Cardiac fibroblast (primary cell): ENCODE measurements at places on chromosomes 2 and 18.

- no peak for DNase-seq
These were observed 344.4 kb upstream of the SLC39A10 start for GRCh38 chr2:195312662-195313061.

DNA sequence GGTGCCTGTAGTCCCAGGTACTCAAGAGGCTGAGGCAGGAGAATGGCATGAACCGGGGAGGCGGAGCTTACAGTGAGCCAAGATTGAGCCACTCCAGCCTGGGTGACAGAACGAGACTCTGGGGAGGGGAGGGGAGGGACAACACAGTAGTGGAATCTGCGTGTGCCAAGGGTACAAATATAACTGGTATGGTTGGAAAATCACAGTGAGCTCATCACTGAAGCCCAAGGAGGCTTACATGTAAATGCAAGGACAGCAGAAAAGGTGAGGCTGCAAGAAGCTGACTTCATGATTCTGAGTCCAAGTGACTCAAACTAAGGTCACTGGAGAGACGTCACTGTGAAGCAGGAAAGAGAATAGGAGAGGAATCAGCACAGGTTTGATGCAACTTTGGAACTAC lies 9.2 kb downstream of the SEPTIN10 start:
- DNase-seq, result peak; percentile 37

- no peak for DNase-seq
These were observed 55.9 kb downstream of the TRPM8 start for GRCh38 chr2:233972941-233973575.

GRCh38 chr2:231934441-231935206 lies 8.4 kb upstream of the NPPC start:
- no peak for DNase-seq

GRCh38 chr2:9914384-9915065 lies 37.0 kb upstream of the GRHL1 start:
- DNase-seq, result peak; percentile 83

DNA sequence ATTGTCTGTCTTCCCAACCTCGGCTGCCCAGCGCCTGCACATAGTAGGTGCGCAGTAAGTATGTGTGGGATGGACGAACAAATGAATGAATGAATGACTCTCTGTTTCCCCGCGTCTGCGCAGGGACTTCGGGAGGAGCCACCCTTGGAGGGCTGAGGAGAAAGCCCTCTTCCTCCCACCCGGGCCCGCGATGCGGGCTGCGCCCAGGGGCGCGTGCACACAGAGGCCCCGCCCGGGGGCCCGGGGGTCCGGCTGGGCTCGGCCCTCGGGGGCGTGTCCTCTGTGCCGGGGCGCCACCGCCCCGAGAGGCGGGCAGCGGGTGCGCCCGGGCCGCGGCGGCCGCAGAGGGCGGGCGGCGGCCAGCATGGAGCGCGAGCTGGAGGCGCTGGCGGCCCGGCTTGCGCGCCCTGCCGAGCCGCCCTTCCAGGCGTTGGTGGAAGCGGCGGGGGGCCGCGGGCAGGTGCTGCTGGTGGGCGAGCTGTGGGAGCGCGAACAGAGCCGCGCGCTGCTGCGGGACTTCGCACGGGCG lies at the start of gene C2orf72:
C2orf72 (plus strand) TSS at position 322 of the 529 bp plus-strand sequence; CDS start at position 365, 43 bp downstream.
- DNase-seq, result no peak

DNA sequence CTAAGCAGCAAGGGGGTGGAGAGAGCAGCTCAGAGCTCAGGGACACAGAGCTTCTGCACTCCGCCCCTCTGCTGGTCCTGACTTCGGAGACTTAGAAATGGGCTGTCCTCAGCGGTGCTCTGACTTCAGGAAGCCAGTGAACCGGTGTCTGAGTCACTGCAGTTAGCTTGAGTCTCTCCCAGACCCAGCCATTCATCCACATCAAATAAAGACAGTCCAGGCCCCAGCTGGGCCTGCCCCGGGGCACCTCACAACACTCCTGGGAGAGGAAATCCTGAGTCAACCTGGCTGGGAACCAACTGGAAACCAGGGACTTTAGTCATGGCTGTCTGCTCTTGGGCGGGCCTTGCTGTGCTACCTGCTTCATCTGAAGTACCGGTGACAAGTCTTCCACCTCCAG lies 5.4 kb upstream of the ITGB6 start:
- DNase-seq, result peak; percentile 83

GRCh38 chr18:41928581-41928980 lies 26.5 kb upstream of the PIK3C3 start:
- DNase-seq, result no peak

GRCh38 chr2:149924028-149924427 lies 336.5 kb upstream of the MMADHC start:
- DNase-seq, result peak; percentile 58

GRCh38 chr18:48580782-48581181 lies 42.0 kb downstream of the CTIF start:
- DNase-seq, result no peak

DNA sequence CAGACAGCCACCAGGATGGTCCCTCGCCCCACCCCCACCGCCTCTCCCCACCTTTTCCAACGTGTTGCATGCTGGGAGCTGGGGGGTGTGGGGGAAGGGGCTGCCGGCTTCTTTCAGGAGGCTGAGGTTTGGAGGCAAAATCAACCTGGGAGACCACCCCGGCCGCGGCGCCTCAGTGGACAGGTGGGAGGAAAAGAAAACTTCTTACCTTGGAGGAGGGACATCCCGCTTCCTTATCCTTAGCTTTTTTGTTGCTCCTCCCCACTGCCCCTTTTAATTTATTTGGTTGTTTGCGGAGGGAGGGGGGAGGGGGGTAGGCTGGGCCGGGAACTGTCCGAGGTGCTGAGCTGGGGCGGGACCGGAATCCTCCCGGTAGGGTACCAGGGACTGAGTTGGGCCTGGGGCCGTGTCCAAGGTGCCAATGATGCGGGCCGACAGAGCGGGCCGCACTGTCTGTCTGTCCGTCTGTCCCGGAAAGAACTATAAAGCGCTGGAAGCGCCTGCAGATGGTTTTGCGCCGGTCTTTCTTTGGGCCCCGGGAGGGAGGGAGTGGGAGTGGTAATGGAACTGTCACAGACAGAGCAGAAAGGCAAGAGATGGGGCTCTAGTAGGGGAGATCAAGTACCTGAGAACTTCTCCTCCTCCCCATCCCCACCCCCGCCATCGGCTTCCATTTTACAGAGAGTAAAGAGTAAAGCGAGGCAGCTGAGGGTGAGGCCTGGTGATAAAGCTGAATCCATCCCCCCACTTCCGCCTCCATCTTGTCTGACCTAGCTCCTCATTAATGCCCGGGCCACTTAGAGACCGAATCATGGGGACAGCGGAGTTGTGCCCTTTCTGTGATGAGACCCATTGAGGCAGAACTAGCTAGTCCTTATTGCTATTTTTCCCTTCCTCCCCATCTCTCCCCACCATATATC lies 2.4 kb downstream of the CDK5R2 start:
- DNase-seq, result no peak

- peak; percentile 66 for DNase-seq
These were observed 26.7 kb downstream of the AGPS start for GRCh38 chr2:177419274-177419673.

GRCh38 chr2:182435754-182436153 lies 8.9 kb upstream of the PDE1A start:
- peak; percentile 60 for DNase-seq

DNA sequence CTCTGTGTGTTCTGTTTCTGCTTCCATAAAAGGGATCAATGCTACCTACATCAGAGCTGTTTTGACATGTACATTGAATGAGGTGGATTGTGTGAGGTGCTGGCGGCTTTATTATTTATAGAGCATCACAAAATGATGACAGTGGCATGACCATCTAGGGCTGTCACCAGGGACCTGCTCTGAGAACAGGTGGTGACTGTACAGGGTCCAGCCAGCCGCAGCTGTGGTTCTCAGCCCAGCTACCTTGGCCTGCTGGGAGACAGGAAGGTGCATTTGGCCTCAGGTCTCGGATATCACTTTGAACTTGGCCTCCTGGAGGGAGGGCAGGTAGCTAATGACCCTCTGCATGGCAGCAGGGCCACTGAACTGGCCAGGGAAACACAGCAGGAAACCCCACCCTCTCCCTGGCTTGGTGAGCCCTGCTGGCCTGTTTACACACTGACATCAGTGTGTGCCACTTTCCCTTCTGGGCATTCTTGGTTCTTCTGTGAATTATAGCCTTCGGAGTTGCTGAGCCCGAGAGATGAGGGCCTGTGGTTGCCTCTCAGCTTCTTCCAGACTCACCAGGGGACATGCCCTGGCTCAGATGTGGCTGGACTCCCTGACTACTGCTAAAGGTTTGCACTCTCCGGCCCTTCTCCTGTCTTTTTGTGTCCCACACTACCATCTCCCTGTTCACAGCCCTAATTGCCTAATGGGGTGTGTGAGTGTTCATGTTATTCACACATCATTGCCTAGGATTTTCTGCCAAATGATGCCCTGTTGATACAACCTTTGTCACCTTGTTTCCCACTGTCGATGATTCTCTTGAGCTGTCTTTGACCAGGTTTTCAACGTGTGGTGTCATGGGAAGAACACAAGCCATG lies 109.2 kb upstream of the RAB12 start:
- DNase-seq, result no peak

DNA sequence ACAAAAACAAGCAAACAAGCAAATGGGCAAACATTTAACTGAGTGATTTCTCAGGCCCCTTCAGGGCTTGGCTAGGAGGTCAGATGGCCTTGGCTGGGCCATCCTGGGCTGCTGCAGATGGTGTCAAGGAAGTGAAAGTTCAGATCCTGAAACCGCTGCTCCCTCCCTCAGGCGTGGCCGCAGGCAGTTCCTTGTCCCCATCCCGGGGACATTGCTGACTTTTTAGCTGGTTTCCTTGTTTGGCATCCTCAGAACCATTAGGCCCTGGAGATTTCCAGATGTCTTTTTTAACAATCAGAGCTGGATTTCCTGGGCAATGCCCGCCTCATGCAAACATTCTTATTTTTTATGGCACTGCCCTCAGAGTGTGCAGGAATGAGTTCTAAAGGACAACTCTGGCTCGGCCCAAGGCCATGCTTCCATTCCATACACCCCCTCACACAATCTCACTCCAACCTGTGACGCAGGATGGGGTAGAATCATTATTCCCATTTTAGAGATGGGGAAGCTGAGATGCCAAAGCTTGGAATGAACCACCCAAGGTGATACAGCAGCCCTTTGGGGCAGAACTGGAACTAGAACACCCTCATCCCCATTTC lies 86.1 kb upstream of the ZCCHC2 start:
- no peak for DNase-seq

DNA sequence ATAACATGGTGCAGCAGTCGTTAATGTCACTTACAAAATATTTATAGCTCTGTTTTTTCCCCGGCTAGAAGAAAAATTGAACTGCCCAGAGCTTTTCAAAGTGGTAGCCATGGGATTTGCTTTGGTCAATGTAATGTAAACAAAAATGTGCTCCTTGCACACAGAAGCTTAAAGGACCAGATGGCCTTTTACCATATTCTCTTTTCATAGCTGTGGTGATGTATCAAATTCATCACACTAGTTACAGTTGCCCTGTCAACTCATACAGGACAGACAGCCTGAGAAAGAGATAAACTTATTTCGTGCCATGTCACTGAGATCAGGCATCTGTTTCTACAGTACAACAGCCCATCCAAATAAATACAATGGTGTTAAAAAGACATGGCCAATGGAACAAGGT lies 368.1 kb upstream of the CDH19 start:
- no peak for DNase-seq

DNA sequence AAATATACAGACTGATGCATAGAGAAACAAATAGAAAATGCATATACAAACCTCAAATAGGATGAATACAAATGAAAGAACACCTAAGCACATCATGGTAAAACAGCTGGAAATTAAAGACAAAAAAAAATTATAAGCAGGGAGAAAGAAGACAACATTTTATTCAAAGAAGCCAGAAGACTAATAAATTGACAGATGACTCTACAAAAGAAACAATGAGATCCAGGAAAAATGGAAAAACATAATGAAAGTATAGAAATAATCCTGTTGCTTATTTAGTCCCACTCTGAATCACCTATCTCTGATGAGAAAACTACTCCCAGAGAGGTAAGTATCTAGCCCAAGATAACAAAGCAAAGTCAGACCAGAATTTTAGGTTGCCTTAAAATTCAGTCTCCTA lies 143.4 kb downstream of the RBM43 start:
- no peak for DNase-seq

DNA sequence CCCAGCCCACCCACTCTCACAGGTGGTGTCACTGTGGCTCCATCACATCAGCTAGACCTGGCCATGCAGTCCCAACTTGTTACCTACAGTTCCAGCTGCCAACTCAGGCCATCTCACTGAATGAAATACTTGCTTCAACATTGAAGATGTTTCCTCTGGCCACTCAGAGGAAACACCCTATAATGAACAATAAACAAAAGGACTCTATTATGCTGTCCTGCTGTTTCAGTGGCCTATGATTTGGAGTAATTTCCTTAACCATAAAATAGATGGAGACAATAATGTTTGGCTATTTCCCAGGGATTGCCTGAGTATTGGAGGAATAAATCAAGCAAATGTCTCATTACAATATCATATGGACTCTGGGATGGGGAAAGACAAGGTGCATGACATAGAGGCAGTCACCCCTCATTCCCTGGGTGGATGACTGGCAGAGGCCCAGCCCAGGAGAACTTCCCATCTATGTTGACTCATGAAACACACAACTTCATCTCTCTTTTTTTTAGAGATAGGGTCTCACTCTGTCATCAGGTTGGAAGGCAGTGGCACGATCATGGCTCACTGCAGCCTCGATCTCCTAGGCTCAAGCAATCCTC lies 134.4 kb downstream of the TGIF1 start:
- DNase-seq, result no peak

GRCh38 chr2:29706171-29706720 lies 215.1 kb downstream of the ALK start:
- DNase-seq, result no peak

- peak; percentile 43 for DNase-seq
These were observed 147.6 kb downstream of the THADA start for GRCh38 chr2:43448011-43448821.

DNA sequence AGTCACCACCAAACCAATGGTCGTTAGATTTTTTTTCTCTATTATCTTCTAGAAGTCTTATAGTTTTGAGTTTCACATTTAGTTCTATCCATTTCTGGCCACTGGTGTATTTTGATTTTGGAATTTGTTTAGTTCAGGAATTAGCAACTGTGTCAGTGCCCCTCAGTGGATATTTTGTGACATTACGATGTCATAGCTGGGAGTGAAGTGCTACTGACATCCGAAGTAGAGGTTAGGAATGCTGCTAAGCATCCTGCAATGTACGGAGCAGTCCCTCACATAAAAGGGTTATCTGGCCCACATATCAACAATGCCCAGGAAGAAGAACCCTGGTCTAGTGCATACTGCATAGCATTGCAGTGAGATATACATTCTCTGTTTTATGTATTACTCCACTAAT lies 157.4 kb upstream of the RGPD4 start:
- DNase-seq, result peak; percentile 65

DNA sequence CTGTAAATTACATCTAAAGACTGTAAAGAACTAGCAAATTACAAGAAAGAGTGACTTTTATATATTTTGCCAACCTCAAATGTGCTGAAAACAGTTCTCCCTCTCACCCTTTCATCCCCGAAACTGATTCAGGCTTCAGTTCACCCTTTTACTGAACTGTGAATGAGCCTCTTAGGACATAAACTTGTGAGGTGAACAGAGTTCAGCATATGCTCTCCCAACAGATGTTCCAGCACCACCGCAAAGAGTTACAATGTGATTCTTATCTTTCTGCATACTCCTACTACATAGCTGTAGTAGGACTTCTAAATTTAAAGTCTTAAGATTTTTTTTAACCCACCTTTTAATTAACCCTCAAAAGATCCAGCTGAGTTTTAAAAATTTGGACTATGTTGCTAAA lies 1.2 kb upstream of the ZCCHC2 start:
- peak; percentile 13 for DNase-seq

- no peak for DNase-seq
These were observed 129.3 kb upstream of the STON1 start for GRCh38 chr2:48400553-48401164.

- DNase-seq, result peak; percentile 12
These were observed 53.4 kb downstream of the WIPF1 start for GRCh38 chr2:174544156-174544555.
